ENCODE measurements at places on chromosomes 2 and 18.

DNA sequence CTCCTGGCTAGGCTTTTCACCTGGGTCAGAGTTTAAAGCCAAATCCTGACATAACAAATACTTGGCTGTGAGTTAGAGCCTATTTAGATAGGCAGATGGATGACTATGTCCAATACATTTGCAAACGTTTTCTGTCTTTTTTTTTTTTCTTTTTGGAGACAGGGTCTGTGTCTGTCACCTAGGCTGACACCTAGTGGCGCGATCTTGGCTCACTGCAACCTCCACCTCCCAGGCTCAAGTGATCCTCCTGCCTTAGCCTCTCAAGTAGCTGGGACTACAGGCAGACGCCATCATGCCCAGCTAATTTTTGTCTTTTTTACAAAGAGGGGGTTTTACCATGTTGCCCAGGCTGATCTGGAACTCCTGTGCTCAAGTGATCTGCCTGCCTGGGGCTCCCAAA lies 124.8 kb downstream of the DYM start:
- DNase-seq, result no peak

DNA sequence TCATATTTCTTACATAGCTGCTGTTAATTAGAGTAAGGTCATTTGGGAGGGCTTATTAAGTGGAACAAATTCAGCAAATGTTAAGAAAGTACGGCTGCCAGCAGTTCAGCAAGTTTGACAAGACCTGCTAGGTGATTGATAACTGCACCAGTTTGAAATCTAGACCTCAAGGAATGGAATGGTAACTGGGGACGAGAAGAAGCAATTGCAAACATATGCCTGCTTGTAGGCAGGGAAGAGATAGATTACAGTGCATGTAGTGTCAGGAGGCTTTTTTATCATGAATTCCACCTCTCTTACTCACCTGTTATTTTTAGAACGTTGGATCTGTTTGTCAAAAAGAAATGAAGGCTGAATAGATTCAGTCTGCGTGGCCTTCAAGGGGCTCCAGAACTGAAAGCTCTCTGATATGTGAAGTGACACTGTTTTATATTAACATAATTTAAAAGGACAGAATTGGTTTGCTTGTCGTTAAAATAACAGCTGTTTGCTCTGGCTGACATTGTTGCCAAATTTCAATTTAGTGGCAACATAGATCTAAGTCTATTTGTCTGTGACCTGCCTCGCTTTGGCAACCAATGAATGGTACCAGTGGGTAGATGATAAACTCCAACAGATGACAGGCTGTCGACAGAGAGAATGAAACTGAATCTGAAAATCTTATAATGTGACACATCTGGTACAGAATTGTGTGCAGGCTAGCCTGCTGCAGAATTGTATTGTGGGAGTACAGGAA lies 199.3 kb downstream of the ZNF407 start:
- no peak for DNase-seq

GRCh38 chr2:45083175-45083574 lies 73.9 kb upstream of the SIX2 start:
- no peak for DNase-seq

DNA sequence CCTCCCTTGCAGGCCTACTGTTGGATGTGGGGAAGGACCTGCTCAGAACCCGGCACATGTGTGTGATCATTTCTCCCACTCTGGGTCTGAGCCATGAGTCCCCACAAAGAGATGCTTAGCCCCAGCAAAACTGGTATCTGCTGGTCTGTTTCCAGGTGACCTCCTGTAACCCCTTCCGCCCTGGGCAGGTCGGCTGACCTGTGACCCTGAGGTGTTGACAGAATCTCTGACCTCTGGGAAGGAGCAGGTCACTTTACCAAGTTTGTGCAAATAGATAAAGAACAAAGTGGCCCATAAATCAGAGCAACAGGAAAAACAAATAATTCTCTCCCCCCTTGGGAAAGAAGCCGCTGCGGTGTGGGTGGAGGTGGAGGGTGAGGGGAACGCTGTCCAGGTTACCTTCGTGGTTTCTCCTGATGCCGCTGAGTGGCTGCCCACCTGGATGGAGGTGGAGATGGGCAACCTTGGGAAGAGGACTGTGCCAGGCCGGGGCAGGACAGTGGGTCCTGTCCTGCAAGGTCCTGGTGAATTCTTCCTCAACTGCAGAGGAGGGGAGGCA lies 174.0 kb upstream of the MYCN start:
- DNase-seq, result no peak
